ENCODE measurements at places on chromosomes 7 and 10. TPM values are rescaled to one million over a fixed set of nuclear protein-coding genes. Genes with fewer than 3 reads are reported as not detected.

The LRRD1 gene
- 0.42 TPM for total RNA-seq

The ACBD7 gene
- total RNA-seq = 4.6 TPM

The RTKN2 gene
- not detected for total RNA-seq

The AKR1C4 gene
- total RNA-seq = not detected

The EGFR gene
- 72.3 TPM for total RNA-seq

The TBXAS1 gene
- total RNA-seq = 19.0 TPM

The SPDYE8 gene
- total RNA-seq = not detected

The OR13A1 gene
- not detected for total RNA-seq

The ZMIZ1 gene
- total RNA-seq = 88.2 TPM

The NRCAM gene
- total RNA-seq = 87.4 TPM

The ADRB1 gene
- 0.87 TPM for total RNA-seq
